ENCODE measurements at places on chromosomes 12 and 14.

GRCh38 chr12:63805704-63806672 is 26.3 kb downstream of the RXYLT1 start:
- no peak for DNase-seq

- DNase-seq = no peak
These were observed 148.9 kb downstream of the PCNX1 start for GRCh38 chr14:71056168-71056567.

DNA sequence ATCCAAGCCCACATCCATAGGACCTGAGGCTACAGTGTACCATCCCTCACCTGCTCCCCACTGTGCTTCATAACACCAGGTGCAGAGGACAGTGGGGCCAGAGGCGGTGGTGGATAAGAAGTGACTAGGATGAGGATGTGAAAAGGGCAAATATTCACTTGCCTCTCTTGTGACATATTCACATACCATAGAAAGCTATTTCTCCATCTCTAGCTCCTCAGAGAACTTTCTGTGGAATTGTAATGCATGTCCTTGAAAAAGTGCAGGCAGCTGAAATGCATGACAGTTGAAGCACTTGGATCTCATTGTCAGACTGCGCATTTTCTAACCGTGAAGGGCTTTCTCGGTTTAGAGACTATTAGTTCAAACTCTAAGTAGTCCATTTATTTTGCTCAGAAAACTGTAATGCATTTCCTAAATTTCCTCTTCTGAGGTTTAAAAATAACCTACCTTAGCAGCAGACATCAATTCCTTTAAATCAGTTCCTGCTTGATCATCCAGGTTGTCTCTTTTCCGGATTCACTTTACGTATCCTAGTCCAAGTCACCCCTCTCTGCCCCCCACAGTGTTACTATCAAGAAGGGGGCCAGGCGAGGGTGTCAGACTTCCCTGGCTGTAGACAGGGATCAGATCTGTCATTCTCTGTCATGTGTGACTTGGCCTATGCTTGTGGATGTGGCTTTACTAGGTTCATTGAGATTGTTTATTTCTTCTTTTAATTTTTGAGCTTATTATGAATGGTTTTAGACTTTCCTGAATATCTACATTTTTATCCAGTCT is 984.0 kb upstream of the TMEM132C start:
- DNase-seq = no peak

DNA sequence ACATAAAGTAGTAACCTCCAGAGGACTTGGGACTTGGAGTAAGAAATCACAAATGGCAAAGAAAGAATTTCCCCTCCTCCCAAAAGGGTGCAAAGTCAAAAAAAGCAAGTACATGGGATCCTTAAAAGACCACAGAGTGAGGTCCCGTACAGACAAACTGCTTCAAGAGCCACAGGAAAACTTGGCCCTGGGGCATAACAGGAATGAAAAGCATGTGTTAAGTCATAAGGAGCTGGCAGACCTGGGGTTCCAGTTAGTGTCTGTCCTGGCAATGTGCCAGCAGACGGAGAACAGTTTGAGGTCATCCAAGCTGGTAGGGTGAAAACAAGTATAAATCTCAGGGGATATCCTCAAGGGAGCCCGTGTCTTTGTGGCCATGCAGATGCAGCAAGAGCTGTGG is 73.2 kb downstream of the HSD17B6 start:
- DNase-seq = no peak

- DNase-seq = no peak
These were observed 15.3 kb downstream of the MMP17 start for GRCh38 chr12:131843527-131843926.

- DNase-seq = no peak
These were observed 137.0 kb upstream of the LMNTD1 start for GRCh38 chr12:25689996-25690501.

DNA sequence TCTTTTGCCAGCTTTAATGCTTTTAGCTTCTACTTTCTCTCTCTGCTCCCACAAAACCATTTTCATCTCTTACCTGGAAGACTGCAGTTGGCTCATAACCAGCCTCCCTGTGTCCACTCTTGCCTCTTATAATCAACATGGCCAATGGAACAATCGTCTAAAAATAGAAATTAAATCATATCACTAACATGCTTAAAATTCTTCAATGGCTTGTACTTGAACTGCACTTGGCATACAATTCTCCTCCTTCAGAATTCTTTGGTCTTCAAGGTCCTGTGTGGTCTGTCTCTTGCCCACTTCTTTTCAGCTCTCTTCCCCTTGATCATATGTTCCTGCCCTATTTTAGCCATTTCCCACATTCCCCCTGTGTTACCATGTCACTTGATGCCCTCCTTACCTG is 342.2 kb downstream of the ATP23 start:
- DNase-seq = no peak

DNA sequence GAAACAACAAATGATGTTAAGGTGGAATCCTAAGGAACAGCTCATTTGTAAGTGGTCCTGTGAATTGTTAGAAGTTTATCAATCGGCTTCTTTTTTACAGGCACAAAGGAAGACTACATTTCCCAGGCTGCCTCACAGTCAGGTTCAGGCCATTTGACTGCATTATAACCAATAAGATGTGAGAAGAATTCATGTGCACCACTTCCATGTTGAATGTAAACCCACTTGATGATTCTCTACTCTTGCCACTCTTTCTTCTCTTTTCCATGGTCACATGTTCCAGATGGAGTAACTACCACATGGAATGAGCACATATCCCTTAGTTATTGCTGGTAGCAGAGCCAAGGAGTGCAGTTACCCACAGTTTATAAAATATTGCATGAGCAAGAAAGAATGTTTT is 67.1 kb upstream of the GZMB start:
- DNase-seq = no peak

DNA sequence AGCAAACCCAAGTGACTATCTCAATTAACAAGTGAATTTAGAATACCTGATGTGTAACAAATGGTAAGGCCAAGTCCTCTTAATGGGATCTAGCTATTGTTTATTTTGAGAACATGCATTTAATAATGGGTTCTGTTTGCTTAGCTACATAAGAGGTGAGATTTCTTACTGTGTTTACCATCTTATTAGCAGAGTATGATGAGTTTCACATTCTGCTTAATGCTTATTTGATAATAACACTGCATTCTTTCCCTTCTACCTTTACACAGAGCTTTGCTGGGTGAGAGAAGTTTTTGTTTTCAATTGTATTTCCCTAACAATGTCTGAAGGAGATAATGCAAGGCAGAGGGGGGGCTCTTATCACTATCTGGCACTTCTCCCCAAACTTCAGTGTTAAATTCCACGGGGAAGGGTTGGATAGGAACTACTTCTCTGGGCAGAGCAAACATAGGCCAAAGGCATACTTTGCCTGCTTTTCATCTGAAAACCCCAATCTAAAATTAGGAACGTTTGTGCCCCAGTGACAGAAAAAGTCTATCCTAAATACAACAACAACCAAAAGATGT is 129.0 kb upstream of the ATXN7L3B start:
- no peak for DNase-seq

- no peak for DNase-seq
These were observed 16.7 kb upstream of the GNPNAT1 start for GRCh38 chr14:52808101-52808500.
